Neural progenitor cell (in vitro differentiated cells): ENCODE measurements at places on chromosomes 7 and 10. TPM values are rescaled to one million over a fixed set of nuclear protein-coding genes. Genes with fewer than 3 reads are reported as not detected.
A peak's percentile ranks its signal among the peaks of the same experiment; 100 is the strongest.

DNA sequence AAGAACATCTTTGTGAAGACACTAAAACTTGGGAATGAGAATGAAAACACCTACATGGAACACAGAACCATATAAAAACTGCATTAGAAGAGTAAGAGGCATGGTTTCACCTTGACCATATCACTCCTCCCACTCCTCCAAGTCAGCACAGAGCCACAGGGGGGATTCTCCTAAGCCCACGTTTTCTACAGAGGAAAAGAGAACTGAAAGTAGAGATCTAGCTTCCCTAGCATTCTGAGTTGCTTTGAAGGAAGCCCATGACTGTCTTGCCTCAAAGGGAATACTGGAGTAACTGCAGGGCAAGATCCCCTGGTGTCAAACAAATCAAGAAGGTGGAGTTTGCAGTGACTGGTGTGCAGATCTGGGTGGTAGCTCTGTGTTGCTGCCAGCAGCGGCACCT lies 43.9 kb downstream of the HBP1 start:
- no peak for DNase-seq

DNA sequence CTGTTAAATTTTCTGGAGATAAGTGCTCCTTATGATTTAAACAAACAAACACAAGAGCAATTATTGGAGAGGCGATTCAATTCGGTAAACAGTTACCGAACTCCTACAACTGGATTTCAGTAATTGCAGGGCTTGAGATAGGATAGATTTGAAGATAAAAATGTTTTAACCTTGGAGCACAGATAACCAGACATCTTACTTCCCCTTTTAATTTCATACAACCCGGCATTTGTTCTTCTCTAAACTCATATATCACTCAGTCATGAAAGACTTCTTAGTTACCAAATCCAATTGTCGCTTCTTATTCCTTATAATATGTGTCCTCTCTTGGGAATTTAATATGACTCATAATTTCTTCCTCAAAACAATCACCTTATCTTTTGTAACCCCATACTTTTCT lies 235.9 kb upstream of the CSTF2T start:
- DNase-seq: no peak

- peak; percentile 75 for DNase-seq
Measured at GRCh38 chr7:22356701-22357310, at the start of gene RAPGEF5. Gene RAPGEF5 (minus strand): TSS chr7:22357154. CDS start chr7:22357060, 94 bp downstream.

DNA sequence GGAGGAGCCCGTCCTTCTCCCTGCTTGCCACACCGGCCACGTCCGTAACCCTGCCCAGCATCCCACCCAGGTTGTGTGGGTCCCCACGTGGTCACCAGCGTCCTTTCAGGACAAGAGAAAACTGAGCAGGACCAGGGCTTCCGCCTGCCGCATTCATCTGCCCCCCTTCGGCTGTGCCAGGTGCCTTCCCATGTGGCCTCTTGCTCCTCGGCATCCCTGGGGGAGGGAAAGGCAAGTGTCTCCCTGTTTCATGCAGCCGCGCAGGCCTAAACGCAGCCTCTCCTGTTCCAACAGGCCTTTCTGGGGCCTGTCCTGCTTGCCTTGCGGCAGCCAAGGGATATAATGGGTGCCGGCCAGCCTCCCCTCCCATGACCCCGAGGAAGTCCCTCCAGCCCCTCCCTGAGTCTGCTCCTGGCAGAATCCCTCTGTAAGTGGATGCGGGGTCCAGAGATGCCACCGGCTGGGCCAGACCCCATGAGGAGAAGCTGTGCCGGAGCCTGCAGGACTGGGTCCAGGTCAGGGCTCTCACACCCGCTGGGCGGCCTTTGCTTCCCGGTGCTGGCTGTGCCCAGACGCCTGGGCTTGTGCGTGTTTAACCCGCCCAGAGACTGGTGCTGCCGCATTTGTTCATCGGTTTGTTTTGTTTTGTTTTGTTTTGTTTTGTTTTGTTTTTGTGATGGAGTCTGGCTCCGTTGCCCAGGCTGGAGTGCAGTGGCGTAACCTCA lies 23.1 kb downstream of the SHH start:
- no peak for DNase-seq

DNA sequence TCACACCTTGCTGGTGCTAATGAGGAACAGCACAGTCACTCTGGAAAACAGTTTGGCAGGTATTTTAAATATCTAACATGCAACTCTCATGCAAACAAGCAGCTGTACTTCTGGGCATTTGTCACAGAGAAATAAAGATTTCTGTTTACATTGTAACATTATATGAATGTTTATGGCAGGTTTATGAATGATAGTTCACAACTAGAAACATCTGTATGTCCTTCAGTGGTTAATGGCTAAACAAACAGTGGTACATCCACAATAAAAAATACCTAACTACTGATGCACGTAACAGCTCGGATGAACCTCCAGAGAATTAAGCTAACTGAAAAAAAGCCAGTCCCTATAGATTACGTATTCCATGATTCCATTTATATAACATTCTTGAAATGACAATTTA lies 109.6 kb downstream of the GPR37 start:
- DNase-seq: no peak

DNA sequence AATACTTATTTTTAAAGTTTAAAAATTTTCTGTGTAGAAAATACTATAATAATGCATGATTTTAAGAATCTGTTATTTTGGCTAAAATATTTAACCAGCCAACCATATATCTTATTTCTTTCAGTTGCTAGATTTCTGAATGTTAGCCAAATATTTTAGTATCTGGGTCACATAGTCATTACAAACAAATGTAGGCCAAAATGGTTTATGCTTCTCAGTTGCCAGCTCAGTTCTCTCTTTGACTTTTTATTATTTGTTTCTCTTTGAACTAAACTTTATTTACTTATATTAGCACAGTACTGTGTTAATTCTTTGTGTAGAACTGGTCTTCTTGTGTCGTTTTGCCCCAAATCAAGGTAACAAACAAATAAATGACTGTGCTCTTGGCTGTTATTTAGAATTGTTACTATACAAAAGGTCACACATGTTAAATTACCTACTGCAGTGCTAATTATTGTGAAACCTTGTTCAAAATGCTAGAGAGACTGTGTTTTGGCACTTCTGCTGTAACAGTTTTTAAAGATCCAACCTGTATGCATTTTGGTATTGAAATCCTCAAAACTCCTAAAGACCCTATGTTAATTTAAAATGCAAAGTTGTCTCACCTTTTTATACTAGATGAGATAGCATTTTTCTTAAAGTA lies 39.8 kb downstream of the ZEB1 start:
- DNase-seq: no peak

DNA sequence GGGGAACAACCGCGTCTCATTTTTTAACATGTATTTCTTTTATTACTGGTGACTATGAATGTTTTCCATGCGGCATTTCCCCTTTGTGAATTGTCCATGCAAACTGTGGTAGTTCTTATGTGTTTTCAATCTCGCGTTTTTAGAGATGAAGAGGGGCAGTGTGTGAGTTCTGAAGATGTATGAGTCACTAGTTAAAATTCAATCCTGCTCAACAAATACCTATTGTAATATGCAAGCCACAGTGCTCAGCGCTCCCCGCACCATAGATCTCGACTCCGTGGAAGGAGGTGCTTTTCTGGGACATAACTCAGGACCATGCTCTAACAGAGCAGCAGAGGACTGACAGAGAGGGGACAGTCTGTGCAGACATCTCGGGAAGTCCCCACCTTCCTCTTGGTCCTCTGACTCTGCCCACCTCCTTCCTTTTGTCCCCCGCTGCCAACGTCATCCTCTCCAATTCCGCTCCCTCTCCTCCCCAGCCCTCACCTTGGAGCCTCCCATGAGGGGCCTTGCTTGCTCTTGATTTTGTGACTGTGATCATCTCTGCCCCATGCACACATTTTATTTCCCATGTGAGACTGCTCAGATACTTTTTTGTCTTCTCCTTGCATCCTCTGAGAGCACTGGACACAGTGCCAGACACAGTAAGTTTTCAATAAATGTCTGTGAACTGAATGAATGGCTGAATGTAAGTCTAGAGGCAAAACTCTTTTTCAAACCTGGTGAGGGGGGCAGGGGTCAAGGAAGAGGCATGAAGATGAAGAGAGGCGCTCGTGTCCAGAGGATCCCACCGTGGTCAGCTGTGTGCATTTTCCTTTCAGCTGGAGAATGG lies 42.7 kb upstream of the PLEKHA1 start:
- no peak for DNase-seq

The OPN4 gene
- not detected in 2 replicates for total RNA-seq

The CYP2E1 gene
- total RNA-seq: 0.36 and 0.50 TPM in 2 replicates

The ATRNL1 gene
- 6.9 and 16.4 TPM in 2 replicates for total RNA-seq

GRCh38 chr10:14673189-14673861 lies 101.4 kb downstream of the FAM107B start:
- DNase-seq: no peak

DNA sequence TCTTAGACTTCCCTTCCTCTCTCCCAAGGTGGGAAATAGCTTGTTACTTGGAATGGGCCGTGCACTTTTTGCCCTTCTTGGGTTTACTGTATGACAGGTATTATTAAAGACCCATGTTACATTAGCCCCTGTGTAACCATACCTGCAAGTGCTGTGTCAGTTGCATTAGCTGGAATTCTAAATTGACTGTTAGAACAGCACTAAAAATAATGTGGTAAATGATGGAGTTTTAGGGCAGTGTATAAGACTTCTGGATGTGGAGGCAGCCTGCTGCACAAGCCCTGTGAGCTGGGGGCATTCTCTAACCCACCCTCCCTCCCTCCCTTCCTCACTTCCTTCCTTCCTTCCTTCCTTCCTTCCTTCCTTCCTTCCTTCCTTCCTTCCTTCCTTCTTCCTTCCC lies 52.7 kb downstream of the GALNT17 start:
- no peak for DNase-seq

GRCh38 chr7:81869670-81870069 lies 99.8 kb upstream of the HGF start:
- DNase-seq: no peak
